ENCODE measurements at places on chromosomes 5 and 9. TPM values are rescaled to one million over a fixed set of nuclear protein-coding genes. Genes with fewer than 3 reads are reported as not detected.
A peak's percentile ranks its signal among the peaks of the same experiment; 100 is the strongest.

PAPPA gene
- total RNA-seq: 1.2 TPM

- no peak for DNase-seq
These were observed 76.5 kb downstream of the C9orf152 start for GRCh38 chr9:110131499-110131898.

SOX30 gene
- total RNA-seq: 0.42 TPM

MARCOL gene
- total RNA-seq: not detected

DNA sequence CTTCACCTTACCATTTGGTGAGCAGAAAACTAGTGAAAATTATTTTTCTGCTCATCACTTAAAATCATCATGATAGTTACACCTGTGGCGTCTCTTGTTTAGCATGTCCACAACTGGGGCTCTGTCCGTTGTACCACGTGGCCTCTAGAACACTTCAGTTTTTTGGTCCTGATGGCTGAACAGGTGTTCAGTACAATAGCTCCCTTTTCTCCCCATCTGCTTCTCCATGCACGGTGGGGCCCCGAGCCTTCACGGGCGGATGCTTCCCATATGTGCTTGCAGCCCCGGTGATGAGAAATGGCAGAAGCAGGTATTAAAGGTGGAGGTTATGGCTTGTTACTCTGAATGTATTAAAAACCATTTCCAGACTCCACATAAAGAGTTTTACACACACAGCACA is 304.1 kb downstream of the CWC27 start:
- no peak for DNase-seq

GHR gene
- 6.8 TPM for total RNA-seq

- DNase-seq: no peak
These were observed 71.5 kb downstream of the ANKRD33B start for GRCh38 chr5:10635257-10635866.

GRCh38 chr5:13346401-13346800 is 598.1 kb downstream of the DNAH5 start:
- DNase-seq: no peak

GRCh38 chr5:82847562-82847961 is 229.6 kb downstream of the TMEM167A start:
- no peak for DNase-seq

GRCh38 chr5:1503241-1504068 is 20.3 kb downstream of the LPCAT1 start:
- DNase-seq: no peak

DNA sequence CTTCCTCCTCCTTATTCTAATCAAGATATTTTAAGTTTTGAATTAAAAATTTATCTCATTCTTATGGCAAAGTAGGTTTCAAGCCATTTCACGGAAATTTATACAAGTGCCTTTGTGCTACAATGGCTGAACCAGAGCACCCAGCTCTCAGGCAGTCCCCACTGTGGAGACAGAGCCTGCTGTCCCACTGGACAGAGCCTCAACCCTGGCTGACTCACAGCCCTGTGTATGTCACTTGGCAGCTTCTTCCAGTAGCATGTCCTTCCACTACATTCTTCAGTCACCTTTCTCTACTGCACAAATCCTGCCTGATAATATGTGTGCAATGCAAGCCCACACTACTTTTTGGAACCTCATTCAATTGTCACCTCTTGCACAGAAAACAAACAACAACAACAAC is 253.1 kb downstream of the PDE4D start:
- DNase-seq: no peak

DNA sequence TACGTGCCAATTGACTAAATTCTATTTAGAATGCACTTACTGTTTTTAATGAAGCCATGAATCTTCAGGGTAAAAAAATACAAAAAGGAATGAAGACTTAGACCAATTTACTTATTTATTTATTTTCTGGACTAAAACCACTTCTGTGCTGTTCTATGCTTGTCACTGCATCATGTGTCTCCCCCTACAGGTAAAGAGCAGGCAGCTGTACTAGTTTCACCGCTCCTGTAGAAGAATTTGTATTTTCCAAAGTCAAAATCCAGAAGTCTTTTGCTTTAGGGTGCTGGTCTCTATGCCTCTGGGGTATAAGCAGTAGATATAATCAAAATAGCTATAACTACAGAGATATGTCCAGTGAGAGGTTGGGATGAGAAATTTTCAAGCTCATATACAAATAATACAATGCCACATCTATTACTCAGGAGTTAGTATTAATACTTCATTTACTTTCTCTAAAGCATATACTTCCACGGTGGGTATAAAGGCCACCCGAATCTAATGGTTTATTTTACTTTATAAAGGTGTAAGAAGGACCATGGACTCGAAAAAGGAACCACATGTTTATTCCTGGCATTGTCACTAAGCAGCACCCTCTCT is 591.5 kb downstream of the RAB3C start:
- no peak for DNase-seq

DNA sequence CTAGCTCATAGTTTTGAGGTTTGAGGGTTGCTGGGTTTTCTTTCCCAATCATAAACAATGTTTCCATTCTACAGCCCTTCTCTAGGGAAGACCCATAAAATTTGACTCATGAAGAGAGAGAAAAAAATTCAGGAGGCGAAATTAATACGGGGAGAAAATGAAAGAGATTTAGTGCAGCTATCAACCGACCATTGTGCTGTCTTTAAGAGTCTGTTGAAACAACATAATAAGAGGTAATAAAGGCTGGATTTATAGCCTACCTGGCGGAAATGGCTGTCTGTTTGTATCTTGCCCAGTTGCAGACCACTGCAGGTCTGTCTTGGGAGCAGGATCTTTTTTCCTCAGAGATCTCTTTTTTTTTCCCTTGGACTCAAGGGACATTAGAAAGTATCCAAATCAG is 66.9 kb downstream of the TLR4 start:
- DNase-seq: no peak

DNA sequence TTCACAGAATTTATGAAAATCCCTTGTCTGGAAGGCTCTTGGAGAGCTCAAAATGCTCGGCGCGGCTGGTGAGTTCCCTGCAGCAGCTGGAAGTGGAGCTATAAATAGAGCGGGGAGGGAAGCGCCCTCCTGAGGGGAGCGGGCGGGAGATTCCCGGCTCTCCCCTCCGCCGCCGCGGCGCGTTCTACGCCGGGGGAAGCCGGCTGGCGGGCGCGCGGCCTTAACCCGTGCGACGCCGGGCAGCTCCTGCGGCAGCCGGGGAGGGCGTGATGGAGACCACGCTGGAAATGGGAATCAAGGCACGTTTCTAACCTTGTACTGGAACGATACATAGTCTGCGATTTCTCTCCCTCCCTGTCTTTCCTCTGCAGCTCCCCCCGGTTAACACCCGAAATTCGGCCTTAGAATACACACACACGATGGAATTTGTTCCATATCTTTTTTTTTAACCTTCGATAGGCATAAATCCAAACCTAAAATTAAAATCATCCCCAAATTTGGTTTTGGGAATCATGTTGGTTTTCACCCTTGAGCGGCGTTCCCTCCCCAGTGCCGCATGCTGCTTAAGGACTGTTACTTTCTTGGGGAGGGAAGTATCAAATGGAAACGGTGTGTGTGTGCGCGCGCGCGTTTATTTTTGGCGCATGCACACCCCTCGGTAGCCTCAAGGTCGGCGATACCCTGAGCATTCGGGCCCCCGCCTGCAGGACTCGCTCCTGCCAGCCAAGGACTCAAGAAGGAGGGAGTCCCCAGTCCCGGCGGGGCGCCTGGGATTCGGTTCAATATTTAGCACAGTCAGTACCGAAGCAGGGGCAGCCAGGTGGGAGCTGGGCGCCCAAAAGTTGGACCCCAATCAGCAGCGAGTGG is 306.3 kb upstream of the KCNN2 start:
- peak; percentile 20 for DNase-seq

- no peak for DNase-seq
These were observed 299.6 kb downstream of the FBXL7 start for GRCh38 chr5:15799612-15800011.

SPINK6 gene
- 0.45 TPM for total RNA-seq

DNA sequence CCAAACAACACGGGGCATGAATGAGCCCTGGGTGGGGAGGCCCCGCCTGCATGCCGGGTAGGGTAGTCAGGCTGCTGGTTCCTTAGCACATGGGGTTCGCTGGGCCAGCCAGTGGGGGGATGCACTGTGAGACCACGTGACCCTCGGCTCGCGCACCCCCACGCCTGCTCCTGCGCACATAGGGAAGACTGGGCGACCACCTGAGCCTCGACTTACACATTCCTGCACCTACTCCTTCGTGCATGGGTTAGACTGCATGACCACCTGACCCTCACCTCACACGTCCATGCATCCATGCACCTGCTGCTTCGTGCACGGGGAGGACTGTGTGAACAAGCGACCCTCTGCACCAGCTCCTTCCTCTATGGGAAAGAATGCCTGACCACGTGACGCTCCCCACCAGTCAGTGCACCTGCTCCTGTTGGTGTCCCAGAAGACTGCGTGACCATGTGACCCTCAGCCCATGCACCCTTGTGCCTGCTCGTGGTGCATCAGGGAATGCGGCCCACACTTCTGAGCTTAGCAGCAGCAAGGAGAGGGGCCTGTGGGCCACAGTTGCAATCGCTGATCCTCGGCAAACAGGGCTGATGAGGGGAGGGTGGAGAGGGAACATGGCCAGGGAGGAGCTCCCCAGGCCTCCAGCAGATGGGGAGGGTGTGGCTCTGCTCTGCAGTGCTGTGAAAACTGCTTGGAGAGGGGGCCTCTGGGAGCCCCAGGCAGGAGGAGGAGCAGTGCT is 18.1 kb downstream of the LPCAT1 start:
- no peak for DNase-seq

CARTPT gene
- total RNA-seq: 2.4 TPM

DNA sequence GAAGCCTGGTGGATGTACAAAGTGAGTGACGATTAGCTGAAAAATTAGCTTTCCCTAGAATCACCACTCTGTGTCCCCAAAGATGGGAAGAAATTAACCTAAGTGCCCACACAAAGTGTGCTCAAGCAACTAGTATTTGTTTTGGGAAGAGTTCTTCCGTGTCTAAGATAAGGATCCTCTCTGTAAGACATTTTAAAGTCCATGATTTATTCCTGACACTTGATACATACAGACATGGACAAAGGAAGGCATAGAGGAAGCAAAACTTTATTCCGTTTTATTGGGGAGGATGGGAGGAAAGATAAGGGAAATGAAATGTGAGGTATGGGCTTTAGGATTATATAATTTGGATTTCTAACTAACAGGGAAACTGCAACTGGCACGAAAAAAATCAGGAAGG is 1772.6 kb downstream of the EFNA5 start:
- no peak for DNase-seq

TLR4 gene
- total RNA-seq: 3.2 TPM

Measured in colonic mucosa (tissue), 4 donors.